ENCODE measurements at places on chromosomes 2 and 18.

- no peak for DNase-seq
Observed at GRCh38 chr2:181998891-181999654, 13.4 kb downstream of the PPP1R1C start.

GRCh38 chr2:37358466-37358865 is 14.0 kb downstream of the QPCT start:
- no peak for DNase-seq

- no peak for DNase-seq
Observed at GRCh38 chr2:22406625-22407024, 978.4 kb upstream of the KLHL29 start.

DNA sequence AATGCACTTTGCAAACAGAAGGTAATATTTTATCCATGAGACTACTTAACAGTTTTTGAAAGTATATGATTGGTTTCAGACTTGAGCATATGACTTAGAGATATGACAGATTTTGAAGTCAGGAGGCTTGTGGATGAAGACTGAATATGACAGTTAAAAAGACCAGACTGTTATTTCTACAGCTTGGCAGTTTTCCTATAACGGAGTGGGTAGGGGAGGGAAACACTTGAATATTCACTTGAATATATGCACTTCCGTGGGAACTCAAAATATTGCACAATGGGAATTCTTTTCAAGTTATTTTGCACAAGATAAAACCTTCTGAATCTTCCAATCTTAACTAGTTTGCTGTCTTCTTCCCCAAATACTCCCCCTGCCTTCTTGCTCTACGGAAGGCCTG is 64.6 kb upstream of the ACKR3 start:
- no peak for DNase-seq

- DNase-seq, result no peak
Observed at GRCh38 chr18:11956371-11957308, 24.7 kb upstream of the IMPA2 start.

DNA sequence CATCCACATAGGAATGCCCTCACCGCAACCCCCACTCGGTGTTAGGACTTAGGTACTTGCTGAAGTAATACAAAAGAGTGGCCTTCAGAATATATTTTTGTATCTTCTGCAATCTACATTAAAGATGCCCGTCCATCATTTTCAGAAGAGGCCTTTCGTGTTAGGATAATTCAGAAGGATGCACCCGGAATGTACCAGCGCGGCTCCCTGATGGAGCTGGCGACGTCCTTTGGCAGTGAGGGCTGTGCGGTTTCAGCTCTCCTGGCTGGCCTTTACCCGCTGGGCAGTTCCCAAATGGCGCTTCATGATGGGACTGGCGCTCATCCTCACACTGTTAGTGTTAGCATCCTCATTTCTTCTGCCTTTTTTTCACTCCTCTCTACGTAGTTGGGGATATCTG is 15.3 kb downstream of the TWIST2 start:
- no peak for DNase-seq

GRCh38 chr2:124254621-124255020 is 229.5 kb downstream of the CNTNAP5 start:
- DNase-seq, result peak; percentile 18

DNA sequence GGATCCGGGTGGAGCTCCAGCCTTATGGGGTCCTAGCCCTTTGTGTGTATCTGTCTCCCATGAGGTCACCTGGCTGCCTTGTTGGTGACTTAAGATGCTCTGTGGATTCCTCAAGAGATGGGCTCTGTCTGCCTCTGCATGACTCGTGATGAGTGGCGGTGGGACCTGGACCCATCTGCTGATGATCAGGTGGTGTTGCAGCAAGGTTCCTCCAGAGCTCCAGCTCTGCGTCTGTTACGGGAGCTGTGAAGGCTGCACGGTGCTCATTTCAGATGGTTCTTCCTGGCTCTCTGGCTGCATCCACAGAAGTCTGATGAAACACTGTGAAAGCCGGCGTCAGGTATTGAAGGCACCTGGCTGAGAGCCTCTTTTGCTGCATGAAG is 2.4 kb downstream of the AGAP1 start:
- DNase-seq, result no peak

- no peak for DNase-seq
Observed at GRCh38 chr18:2338601-2339000, 232.7 kb downstream of the METTL4 start.

- no peak for DNase-seq
Observed at GRCh38 chr2:586641-587076, 90.5 kb downstream of the TMEM18 start.

DNA sequence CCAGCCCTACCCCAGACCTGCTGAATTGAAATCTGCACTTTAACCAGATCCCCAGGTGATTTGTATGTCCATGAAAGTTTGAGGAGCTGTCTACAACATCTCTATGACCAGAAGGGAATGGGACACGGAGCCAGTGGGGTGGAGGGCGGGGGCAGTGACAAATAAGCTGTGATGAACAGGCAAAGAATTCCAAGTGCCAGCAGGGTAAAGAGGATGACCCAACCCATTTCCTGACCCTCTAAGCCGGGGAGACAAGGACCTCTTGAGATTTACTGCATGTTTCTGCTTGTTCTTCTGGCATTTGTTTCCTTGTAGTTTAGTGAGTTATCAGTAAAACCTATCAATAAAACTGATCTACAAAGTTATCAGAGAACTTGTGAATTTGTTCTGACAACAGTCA is 8.7 kb downstream of the TET3 start:
- no peak for DNase-seq

DNA sequence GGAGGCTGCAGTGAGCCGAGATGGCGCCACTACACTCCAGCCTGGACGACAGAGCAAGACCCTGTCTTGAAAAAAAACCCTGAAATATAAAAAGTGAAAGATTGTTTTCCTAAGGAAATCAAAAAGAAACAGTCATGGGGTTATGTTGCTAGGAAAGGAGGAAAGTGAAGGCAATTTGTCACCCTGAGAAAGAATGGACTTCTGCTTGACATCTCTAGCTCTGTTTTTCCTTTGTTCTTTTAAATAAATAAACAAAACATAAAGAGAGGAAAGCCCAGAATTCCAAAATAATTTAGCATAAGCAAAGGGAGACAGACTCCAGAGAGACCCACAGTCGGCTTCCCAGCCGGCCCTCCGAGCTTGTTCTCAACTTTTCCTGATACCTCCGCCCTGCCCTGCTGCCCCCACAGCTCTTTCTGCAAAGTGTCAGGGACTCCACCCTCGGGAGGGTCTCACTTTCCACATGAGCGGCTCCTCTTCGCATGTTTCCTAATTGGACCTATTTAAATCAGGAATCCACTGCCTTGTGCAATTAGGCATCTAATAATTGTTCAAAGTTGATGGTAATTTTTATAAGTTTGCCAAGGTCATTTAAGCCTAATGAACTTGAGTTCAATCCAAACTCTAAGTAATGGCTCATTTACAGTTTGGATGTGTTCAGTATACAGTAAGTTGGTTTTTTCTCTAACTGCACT is 49.8 kb upstream of the COPS8 start:
- DNase-seq, result no peak

DNA sequence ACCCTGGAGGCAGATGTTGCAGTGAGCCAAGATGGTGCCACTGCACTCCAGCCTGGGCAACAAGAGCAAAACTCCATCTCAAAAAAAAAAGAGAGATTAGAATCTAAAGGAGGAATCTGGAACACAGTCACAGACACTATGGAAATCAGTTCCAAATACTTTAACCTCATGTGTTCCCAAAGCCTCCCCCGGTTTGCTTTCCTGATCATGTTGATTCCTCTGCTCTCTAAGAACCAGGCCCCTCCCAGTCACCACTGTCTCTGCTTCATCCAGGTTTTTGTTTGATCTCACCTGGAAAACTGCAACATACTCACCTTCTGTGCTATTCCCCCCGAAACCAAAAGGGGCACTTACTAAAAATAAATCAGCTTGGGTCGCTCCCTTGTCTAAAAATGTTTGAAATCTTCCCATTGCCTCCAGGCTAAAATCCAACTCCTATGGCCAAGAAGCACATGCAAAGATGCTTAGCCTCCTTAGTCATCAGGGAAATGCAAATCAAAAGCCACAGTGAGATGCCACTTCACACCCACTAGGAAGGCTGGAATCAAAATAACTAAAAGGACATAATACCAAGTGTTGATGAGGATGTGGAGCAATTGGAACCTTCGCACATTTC is 6.2 kb upstream of the NEU2 start:
- DNase-seq, result no peak

GRCh38 chr18:49677762-49678413 is 116.0 kb downstream of the LIPG start:
- DNase-seq, result no peak

DNA sequence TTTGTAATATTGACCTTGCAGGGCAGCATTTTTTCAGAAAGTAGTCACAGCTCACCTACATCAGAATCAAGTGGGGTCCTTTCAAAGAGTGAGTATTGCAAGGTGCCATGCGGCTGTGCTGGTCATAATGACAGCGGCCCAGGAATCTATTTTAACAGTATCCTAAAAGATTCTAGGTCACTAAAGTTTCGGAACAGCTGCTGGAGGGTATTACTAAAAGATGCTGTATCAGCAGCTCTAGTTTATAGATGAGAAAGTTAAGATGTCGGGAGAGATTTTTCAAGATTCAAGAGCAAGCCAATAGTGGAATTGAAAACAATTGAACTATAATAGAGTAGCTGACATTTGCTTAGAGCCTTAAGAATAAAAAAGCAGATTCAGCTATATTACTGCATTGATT is 336.0 kb downstream of the SLC8A1 start:
- no peak for DNase-seq

DNA sequence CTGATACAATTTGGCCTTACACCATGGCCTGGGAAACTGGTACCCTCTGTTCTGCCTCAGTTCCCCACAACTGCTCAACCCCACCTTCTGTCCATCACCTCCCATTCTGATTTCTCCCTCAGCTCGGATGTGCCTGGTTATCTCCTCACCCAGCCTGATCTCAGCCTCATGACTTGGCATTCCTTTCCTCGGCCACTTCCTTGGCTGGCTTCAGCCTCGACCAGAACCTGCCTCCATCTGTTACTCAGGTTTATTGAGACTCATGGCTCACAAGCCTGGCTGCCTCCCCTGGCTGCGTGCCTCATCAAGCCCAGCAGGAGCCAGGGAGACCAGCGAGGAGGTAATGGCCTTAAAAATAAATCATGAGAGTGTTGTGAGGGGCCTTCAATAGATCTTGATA is 356.2 kb upstream of the SPRED2 start:
- no peak for DNase-seq

DNA sequence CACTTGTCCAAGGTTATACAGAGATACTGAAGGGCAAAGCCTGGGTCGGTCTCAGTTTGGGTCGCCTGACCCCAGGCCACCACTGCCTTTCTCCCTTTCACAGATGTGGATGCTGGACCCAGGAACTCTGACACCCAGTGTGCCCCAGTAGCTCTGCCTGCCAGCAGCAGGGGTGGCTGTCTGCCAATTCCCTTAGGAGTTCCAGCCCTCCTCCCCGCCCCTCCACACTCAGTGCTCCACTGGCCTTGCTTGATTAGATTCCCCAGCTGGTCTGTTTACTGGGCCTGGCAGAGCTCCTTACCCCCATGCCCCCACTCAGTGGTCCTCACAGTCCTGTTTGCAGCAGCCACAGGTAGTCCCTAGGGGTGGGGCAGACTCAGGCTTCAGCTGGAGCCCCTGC is 75.5 kb downstream of the NPAS2 start:
- DNase-seq, result no peak

GRCh38 chr2:128362176-128362888 is 43.7 kb upstream of the HS6ST1 start:
- peak; percentile 44 for DNase-seq
